M059J (cell line): ENCODE measurements at places on chromosomes 3 and 15. TPM values are rescaled to one million over a fixed set of nuclear protein-coding genes. Genes with fewer than 3 reads are reported as not detected.
A peak's percentile ranks its signal among the peaks of the same experiment; 100 is the strongest.

The MAGI1 gene
- 2.8 and 3.6 TPM in 2 replicates for total RNA-seq

The CCDC54 gene
- total RNA-seq, result not detected in 2 replicates

The FGF7 gene
- 1.1 and 11.5 TPM in 2 replicates for total RNA-seq

The PARP15 gene
- 0.20 TPM in 1 of 2 replicates, not detected in the other for total RNA-seq

The LSMEM2 gene
- total RNA-seq, result not detected in 2 replicates

The CEMIP gene
- total RNA-seq, result 2.1 and 4.0 TPM in 2 replicates

The ITPKA gene
- 3.7 and 6.1 TPM in 2 replicates for total RNA-seq

DNA sequence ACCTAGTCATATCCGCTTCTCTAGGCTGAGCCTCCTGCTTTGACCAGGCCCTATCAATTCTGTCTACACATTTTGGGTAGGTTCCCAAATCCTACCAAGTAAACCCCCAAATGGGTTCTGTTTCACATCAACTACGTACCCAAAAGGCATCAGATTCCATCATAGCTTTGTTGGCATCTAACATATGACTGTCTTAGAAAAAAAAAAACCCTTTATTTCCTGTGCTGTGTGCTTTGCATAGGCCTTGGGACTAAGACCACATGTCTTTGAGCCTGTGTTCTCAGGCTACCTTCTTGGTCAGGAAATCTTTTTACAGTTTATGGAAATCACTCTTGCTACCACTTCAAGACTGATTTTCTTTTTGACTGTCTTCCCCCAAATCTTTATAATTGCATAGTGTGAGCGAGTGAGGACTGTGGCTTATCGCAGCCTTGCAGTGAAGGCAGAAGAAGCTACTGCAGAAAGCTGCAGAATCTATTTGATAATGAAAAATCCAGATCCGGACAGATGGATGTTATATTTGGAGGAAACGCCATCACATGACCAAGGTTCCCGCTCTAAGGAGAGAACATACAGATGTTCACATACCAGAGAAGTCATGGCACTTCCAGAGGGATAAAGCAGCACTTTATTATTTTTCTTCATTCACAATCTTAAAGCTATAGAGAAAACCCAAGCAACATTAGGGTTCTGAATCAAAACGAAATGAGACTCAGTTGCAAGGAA is 111.2 kb downstream of the EOMES start:
- DNase-seq, result no peak

- no peak for DNase-seq
These were observed 102.7 kb downstream of the VPS8 start for GRCh38 chr3:184914628-184915027.

The CD86 gene
- 0.37 TPM in 1 of 2 replicates, not detected in the other for total RNA-seq

- DNase-seq, result no peak
These were observed 498.7 kb downstream of the EPHA3 start for GRCh38 chr3:89606151-89606550.

DNA sequence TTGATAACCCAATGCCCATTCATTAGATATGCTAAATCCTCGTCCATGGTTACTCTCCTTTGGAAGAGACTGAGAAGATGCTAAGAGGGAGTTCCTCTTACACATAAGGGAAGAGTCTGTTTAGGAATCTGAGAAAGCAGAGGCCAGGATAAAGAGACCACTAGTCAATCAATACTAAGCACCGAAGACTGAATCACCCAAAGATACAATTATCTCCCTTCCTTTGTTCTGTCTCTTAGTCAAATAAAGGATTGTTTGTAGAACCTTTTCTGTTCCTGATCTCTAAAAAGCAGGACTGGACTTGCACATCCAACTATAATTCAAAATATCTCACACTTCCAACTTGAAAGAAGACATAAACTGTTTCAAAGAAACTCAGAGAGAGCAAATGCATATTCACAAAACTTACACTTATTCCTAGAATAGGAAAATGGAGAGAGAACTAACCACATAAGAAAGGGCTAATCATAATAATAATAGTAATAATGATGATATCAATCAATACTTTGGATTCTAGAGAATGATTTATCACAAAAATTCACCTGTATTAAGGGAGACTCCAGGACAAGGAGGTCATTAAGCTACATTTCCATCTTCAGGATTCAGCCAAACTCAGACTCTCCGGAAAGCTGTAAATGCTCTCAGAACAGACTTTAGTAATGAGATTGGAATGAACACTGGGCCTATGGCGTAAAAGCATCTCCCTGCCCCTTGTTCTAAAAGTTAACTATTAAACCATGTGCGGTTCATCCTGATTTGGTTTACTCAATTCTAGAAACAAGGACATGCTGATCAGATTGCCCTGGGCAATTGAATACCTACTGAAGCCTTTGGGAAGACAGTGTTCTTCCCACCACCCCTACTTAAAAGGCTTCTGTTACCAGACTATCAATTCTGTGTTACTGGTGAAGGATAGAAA is 401.5 kb downstream of the ZBTB20 start:
- DNase-seq, result peak; percentile 60

DNA sequence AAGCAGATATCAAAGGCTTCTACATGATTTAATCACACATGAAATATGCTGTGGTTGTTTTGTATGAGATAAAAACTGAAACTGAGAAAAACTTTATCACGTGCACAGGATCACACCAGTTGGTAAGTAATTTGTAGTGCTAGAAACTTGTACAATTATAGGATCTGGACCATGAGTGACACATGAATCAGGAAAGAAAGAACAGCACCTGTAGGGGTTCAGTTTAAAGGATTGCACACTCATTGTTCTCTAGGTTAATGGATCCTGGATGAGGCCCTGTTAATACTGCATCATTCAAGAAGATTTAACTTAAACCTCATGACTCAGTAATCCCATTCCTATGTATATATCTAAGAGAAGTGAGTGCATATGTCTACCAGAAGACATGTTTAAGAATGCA is 87.9 kb downstream of the STT3B start:
- no peak for DNase-seq

GRCh38 chr15:58694641-58695398 is 54.7 kb downstream of the ADAM10 start:
- no peak for DNase-seq

The ZNF662 gene
- total RNA-seq, result 0.20 and 1.4 TPM in 2 replicates

DNA sequence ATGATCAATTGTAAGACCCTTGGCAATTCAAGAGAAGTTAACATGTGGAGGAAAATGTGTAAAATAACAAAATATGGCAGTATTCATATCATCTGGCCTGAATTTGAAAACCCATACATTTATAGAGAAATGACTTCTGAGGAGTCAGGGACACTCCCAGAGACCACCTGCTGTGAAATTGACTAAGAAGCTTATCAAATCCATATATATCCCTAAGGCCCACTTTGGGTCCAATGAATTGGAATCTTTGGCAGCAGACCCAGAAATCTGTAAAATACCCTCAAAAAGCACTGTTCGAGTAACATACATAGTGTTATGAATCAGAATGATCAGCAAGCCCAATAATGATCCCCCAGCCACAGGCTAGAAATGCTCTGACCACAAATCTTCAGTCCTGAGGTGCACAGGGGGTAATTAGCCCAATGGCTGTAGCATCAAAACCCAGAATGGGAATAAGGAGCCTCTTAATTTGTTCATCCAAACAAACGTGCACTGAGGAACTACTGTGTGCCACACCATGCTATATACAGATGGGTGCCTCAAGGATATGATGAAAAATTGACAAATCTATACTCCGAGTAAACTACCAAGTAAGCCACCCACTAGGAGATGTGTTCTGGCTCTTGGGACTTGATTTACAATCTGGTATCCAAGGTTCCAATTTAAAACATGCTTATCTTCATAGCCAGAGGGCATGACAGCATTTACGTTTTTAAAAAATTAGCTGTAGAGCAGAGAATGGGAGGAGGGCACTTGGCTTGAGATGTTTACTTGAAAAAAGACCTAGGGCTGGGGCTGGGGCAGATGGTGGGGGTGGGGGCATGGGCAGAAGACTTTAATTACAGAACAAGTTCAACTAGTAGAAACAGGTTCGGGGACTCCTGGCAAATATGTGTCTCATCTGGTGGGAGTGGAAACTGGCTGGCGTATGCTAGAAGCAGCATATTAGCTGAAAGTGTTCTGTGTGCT is 9.1 kb upstream of the ARHGEF3 start:
- no peak for DNase-seq

- DNase-seq, result peak; percentile 54
These were observed 916 bp downstream of the IDH3A start for GRCh38 chr15:78149805-78150751.

DNA sequence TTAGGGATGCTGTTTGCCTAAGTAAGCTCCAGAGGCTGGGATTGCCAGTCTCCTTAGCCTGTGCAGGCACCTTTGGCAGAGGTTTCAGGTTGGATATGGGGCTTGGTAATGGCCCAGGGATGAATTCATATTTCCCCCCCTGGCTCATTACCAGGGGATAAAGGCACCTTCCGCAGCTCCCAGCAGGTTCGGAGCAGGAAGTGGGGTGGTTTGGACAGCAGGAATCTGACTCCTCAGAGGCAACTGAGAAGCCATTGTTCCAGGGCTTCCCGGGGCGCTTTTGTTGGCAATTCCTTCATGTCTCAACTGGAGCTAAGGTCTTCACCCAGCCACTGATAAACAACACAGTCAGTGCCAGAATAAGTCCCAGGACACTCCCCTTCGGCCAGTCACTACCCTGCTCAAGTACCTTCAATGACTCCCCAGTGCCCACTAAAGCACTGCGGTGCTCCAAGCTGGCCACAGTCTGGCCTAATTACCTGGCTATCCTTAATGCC is 85.3 kb upstream of the SLC6A6 start:
- peak; percentile 59 for DNase-seq

- DNase-seq, result peak; percentile 35
These were observed 97.3 kb downstream of the NPAP1 start for GRCh38 chr15:24772686-24773373.

The ZNF280D gene
- 14.4 and 15.3 TPM in 2 replicates for total RNA-seq

DNA sequence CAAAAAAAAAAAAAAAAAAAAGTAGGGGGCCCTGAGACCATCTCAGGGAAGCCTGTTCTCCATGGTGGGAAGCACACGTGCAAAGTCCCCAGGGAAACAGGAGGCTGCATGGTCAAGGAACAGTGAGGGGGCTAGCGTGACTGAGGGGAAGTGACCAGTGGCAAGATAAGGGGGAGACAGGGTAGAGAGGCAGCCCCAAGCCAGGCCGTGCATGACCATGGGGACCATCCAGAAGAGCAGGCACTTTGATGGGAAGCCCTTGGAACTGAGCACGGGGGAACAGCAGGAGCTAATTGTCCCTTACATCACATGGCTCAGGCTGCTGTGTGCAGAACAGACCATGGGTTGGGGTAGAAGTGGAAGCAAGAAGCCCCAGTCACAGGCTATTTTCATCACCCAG is 196.2 kb downstream of the NTRK3 start:
- no peak for DNase-seq

GRCh38 chr15:98765610-98766009 is 117.3 kb downstream of the IGF1R start:
- DNase-seq, result no peak

GRCh38 chr3:117550766-117551165 is 841.2 kb downstream of the TUSC7 start:
- no peak for DNase-seq

The ACP3 gene
- 0.52 and 1.9 TPM in 2 replicates for total RNA-seq

The KLHDC8B gene
- 2.9 and 5.0 TPM in 2 replicates for total RNA-seq

GRCh38 chr3:178072391-178073305 is 463.6 kb upstream of the KCNMB2 start:
- DNase-seq, result no peak

The GRM7 gene
- total RNA-seq, result not detected in 2 replicates

DNA sequence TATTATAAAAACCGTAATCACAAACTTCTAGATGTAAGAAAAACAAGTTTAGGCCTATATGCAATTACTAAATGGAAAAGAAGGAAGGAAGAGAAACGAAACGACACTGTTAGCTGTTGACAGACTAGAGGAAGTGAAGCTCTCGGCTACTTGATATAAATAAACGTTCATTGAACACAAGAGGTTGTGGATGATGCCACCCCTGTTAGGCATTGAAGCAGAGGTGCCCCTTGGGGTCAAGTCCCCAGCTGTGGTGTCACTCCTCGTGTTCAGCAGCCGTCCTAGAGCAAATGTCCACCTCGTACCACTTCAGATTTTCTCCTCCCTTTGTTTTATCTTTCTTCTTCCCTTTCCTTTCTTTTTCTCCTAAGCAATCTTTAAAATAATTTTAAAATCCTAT is 146.5 kb upstream of the UBE2E1 start:
- DNase-seq, result no peak

GRCh38 chr3:148223266-148223665 is 474.4 kb upstream of the AGTR1 start:
- DNase-seq, result peak; percentile 16

DNA sequence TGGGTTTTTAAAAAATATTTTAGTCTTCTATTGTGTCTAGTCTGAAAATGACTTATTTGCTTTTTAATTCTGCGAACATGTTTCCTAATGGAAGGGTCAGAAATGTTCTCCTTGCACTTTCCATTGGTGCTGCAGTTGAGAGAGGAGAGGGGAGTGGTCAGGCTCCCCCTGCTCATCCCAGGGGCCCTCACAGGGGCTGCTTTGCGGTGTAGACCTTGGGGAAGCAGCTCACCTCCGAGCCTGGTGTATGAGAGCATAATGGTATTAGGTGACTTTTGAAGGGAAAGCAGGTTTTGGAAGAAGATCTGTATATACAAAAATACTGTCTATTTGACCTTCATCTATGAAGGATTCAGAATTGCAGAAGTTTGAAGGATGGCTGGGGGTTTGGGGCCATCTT is 28.3 kb downstream of the APBA2 start:
- no peak for DNase-seq

DNA sequence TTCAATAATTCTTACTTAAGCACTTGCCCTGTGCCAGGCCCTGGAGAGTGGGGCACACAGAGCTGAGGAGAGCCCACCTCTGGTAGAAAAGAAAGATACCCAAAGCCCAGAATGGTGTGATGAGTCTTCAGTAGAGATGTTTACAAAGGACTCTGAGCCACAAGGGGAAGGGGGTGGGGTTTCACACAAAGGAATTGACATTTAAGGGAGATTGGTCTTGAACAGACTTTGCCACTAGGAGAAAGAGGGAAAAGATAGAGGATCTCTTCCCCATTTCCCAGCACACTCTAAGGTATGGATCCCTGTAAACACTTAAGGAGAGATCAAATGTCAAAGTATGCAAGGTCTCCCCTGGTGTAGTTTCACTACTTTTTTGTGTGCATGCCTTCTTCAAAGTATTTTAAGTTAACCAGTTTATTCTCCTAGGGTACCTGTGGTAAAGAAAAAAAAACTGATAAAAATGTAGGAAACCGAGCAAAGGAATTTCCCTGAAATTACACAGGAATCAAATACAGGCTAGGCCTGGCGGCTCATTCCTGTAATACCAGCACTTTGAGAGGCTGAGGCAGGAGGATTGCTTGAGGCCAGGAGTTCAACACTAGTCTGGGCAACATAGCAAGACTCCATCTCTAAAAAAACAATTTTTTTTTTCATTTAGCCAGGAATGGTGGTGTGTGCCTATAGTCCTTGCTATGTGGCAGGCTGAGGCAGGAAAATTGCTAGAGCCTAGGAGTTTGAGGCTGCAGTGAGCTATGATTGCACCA is 117.6 kb upstream of the SKOR1 start:
- no peak for DNase-seq

- no peak for DNase-seq
These were observed 21.2 kb upstream of the APEH start for GRCh38 chr3:49652903-49653415.

The ISY1 gene
- total RNA-seq, result 34.9 and 70.7 TPM in 2 replicates

- DNase-seq, result no peak
These were observed 5.1 kb downstream of the THPO start for GRCh38 chr3:184372911-184373310.

GRCh38 chr15:89704411-89704810 is 13.8 kb downstream of the WDR93 start:
- DNase-seq, result no peak

- DNase-seq, result peak; percentile 42
These were observed 632 bp upstream of the COPS2 start for GRCh38 chr15:49155834-49156627.
